ENCODE measurements at places on chromosomes 7 and 10.
A peak's percentile ranks its signal among the peaks of the same experiment; 100 is the strongest.

DNA sequence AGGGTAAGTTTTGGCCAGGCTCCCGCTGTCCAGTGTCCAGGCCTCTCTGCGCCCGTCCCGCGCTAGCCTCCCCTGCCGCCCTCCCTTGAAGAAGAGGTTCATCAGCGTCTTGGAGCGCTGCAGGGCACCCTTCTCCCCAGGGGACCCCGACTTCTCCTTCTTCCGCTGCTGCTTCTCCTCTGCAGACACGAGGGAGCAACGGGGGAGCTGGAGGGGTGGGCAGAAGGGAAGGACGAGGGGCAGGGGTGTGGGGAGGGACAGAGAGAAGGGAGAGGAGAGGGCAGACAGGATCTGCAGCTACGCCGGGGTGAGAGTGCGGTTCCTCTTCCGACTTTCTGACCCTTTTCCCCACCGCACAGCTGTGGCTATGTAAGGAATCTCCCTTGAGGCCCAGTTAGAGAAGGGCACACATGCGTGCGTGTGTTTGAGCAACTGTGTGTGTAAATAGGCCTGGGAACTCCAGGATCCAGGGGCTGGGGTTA lies 12.8 kb downstream of the PDZD7 start:
- DNase-seq: no peak

DNA sequence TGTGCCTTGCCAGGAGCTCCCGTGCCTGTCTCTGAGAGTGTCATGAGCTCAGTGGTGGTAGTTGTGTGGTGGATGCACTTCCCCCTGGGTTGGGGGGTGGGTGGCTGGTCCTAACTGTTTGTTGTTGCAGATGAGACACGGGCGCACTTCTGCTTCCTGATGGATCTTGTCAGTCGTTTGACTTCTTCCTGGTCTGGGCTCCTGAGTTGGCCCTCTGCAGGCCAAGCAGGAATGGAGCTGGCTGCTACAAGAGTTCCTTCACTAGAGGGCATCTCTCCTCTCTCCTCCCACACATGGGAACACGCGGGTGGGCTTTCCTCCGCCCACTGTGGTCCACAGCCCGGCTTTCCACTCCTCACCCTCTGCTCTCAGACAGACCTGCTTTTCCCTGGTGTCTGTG lies 82.0 kb downstream of the BMS1 start:
- DNase-seq: no peak

DNA sequence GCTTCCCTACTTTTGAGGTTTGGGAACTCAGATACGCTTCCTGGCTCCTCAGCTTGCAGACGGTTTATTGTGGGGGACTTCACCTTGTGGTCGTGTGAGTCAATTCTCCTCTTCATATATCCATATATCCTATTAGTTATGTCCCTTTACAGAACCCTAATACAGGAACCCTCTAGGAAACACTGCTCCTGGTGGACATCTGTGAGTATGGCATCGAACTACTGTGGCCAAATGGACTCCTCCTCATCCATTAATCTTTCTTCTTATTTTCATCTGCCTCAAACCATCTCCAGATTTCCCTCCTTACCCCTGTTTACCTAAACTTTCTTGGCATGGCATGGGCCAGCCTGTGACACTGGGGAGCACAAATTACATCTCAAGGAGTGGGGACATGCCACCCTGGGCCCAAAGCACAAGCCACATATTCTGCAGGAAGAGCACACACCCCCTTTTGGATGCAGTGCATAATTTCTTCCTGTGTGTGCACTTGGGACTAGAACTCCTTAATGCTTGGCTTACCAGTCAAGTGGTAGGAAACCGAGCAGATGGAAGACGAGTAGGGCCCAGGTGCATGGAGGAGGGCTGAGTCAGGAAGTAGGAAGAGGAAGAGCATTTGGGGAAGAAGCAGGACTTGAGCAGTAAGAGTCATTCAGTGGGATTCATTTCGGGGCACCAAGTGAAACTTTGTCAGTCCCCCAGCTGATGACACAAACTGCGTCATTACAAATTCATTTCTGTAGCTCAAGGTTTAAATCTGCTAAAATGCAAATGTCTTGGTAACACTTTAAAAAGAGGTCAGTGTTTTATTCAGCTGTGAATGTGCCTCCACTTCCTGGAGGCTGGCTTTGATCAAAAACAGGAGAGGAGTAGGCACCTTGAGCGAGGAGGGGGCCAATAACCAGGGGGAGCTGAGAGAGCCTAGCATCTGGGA lies 80.8 kb upstream of the PLXNA4 start:
- no peak for DNase-seq

DNA sequence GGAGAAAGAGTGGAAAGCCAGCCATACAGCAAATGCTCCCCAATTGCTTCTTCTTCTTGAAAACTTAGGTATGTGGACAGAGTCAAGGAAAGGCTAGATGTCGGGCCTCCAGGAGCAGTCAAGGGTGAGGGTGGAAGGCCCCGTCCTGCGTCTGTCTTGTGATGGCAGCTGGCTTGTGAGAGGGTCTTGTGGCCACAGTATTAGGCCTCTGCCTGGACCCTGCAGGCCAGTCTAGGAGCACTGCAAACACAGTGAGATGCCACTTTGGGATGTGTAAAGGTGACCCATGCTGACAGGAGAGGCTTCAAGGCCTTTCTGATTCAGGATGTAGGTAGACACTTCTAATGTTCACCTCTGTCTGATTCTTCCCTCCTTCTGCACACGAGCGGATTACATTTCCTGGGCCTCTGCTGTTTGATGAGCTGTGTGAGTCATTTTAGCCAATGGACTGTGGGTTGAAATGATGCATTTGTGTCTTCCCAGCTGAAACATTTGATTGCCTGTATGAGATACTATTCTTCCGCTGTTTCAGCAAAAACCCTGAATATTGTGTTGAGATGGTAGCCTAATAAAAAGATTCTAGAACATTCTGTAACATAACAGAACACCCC lies 135.4 kb downstream of the EMX2 start:
- peak; percentile 49 for DNase-seq

GRCh38 chr10:61798713-61799112 lies 102.8 kb upstream of the ARID5B start:
- no peak for DNase-seq

- DNase-seq: no peak
Observed at GRCh38 chr7:101740981-101741725, 76.3 kb upstream of the CUX1 start.

GRCh38 chr10:5078547-5079180 lies 15.6 kb upstream of the AKR1C3 start:
- no peak for DNase-seq

DNA sequence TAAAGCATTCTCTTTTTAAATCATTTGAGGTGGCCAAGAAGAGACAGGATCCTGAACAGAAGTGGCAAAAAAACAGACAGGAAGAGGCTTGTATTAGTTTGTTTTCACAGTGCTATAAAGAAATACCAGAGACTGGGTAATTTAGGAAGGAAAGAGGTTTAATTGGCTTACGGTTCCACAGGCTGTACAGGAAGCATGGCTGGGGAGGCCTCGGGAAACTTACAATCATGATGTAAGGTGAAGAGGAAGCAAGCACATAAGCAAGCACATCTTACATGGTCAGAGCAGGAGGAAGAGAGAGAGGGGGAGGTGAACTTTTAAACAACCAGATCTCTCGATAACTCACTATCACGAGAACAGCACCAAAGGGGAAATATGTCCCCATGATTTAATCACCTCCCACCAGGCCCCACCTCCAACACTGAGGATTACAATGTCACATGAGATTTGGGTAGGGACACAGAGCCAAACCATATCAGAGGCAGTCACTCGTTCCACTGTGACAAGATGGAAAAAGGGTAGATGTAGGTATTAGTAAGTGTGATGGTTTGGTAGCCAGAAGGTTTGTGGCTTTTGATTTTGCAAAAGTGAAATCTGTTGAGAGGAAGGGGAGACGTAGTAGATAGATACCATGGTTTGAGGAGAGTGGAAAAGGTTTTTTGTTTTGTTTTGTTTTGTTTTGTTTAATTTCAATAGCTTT lies 5.1 kb downstream of the MSRB2 start:
- no peak for DNase-seq

DNA sequence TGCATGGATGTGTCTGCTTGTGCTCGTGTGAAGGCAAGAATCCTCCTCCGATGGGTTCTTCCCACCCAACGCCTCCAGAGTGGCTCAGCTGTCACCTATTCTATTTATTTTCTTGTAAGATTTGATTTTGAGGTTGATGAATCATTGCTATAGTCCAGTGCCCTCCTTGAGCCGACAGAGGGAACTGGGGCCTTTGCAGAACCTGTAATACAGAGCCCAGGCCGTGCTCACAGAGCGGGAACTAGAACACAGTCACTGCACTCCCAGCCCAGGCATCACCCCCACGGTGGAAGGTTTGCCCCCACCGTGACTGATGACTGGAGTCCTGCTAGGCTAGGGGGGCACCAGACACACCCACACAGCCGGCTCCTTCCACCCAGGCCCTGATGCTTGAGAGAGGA lies 2.0 kb downstream of the RARRES2 start:
- no peak for DNase-seq

DNA sequence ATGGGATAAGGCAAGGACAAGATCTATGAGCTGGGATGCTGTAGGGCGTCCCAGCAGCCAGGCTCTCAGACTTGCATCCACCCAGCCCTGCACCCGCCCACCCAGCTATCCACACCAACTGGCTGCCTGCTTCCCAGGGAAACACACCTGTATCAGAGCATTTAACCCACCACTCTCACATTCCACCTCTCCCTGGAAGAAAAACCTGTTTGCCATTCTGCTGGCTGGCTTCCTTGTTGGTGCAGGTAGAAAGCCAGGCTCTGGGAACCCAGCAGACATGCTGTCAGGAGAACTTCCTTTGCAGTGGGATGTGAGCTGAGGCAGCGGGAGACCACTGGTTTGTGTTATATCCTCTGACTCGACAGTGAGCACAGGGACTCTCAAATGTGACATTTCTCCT lies 67.0 kb downstream of the FAM241B start:
- no peak for DNase-seq

DNA sequence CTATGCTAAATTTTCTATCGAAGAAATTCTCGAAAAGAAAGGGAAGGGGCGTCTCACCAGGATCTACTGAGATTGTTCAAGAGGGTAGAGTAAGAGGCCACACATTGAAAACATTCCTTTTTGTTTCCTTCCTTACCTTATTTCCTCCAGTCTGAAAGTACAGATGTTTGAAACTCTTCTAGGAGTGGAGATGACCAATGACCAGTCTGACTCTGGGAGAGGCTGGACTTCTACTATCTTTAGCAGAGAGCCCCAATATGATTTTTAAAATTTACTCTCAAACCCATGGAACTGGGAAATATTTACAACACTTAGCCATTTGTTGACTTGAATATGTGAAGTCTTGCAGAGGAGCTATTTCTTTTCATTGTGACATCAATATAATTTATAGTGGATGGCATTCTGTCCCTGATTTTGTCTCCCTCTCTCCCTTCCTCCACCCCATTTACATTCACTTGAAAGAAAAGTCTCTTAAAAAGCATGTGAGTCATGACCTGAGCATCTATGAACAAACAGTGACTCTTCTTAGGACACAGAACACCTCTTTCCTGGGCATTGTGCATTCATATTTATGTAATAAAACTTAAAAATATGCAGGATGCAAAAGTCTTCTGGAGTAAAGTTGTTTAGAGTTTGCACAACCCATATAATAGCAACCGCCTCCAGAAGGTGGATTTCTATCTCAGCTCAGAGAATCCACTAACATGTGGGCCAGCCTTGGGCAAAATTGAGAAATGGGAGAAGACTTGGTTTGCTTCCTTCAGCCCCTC lies 31.2 kb upstream of the BMPER start:
- DNase-seq: no peak

- peak; percentile 9 for DNase-seq
Observed at GRCh38 chr7:149414745-149415390, 46.0 kb downstream of the ZNF777 start.
